ENCODE measurements at places on chromosomes 12 and 14.
A peak's percentile ranks its signal among the peaks of the same experiment; 100 is the strongest.

DNA sequence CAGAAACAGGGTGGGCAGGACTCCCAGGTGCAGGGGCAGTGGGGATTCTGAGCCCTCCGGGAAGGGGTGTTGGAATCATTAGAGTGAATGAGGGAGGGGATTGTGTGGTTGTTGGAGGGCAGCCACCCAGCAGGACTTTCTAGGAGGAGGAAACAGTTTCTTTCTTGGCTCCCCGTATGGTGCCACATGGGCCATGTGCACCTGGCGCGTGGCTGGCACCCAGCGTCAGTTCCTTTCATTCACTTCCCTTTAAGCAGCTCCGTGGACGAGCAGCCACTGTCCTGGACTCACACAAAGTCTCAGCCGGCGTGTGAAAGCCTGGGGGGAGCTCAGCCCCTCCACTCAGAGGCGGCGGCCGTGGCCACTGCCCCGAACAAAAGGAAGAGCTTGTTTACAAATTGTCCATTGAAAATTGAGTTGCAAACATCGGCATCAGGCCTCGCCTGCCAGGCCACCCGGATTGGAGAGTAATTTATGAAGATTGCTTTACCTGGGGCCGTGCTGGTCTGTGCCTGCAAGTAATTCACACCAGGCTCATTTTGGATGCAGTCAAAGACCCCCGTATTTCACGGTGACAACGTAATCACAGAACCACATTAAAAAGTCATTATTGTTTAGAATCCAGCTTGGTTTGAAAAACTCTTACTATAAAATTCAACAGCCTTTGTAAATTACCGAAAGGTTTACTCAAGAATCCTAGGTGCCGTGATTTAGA is 101.7 kb upstream of the C14orf180 start:
- no peak for DNase-seq

DNA sequence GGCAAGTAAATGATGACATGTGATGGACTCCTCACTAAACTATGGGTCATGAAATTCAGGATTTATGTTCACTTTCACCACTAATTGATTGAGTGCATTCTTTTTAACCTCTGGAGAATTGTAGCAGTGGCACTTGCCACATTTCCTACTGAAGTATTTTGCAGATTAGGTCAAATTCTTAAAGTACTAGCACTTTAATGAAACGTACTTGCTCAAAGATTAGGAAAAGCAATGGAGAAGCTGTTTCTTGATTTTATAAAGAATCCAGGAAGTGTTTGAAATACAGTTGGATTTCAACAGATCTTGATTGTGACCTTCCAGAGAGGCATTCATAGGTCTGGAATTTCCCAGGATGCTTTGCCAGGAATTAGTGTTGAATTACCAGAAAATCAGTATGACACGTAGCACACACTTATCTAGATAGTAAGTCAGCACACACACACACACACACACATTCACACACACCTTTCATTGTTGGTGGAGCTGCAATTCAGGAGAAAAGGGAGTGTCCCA is 162.6 kb downstream of the MYRFL start:
- DNase-seq: no peak

DNA sequence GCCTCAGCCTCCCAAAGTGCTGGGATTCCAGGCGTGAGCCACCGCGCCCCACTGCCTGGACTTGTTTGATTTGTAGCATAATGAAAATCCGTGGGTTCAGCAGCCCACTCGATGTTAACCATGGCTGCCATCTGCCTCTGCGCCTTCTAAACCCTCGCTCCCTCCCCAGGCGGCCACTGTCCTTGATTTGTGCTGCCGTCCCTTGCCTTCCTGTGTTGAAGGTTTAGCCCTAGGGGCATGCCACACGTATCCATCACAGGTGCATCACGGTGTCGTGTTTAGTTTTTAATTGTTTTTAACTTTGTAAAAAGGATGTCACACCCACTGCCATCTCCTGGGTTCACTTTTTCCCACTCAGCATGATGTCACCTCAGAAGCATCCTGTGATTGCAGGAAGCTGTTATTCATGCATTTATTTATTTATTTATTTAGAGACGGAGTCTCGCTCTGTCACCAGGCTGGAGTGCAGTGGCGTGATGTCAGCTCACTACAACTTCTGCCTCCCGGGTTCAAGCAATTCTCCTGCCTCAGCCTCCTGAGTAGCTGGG is 24.5 kb upstream of the ULK1 start:
- no peak for DNase-seq

- DNase-seq: no peak
Measured at GRCh38 chr14:92945959-92946846, 23.3 kb downstream of the CHGA start.

GRCh38 chr12:24307716-24308335 is 358.4 kb upstream of the SOX5 start:
- no peak for DNase-seq

DNA sequence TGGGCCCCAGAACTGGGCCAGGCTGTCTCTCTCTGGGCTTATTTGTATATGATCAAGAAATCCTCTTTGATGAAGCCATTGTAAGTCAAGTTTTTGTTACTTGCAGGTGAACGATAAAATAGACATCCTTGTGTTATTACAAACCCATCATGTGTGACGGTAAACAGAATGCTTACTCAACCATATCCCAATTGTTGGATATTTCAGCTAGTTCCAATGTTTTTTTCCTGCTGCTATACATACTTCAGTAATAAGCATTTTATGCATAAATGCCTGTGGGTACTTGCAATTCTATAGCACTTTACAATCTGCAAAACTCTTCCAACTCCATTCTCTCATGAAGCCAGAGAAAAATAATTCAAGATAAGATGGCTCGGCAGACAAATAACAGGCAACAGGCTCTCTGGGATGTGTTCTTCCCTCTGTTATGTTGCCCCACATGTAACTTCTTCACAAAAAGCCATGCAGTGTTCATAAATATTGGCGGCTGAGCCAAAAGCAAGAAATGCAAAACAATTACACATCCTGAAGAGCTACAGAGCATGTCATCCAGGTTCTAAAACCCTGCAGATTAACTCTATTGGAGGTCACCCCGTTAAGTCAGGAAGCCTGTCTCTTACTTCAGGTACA is 69.5 kb downstream of the CLMN start:
- DNase-seq: no peak

DNA sequence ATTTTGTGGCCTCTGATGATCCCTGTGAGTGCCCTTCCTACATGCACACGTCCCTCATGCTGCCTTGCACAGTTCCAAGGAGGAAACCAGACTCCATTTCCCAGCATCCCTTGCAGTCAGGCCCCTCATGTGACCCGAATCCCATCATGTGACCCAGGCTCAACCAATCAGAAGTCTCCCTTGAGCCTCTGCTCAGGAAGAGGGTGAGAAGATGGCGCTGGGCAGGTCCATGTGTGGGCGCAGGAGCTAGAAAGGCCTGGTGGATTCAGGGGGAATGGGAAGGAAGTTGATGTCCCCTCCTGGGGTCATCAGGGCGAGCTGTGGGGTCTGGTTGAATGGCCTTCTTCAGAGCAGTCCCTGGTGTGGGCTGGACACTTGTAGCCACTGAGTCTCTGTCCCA is 240.5 kb downstream of the ADGRD1 start:
- no peak for DNase-seq

DNA sequence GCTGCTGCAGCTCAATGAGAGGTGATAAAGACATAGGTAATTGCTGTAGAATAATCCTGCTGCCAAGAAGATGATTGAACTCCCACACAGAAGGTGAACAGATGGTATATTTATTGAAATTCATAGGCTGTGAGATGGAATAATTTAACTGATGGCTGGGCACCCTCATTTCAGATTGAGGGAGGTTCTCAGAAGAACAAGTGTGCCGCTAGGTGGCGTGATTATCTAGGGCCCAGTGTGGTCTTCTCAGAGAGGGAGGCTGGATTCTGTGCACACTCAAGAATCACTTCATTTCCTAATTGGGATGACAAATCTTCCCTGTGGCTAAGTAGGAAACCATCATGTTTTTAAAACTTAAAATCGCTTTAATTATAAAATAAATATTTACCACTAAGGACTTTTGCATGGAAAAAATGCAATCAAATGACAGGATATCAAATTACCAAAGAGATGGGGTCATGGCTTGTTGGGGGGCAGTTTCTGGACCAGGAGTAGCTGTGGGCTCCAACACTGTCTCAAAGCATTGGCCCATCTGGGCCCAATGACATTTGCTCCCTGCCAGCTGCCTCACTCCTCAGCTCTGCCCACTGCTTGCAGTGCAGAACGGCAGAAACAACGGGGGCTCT is 132.3 kb downstream of the SNAPC1 start:
- peak; percentile 19 for DNase-seq

DNA sequence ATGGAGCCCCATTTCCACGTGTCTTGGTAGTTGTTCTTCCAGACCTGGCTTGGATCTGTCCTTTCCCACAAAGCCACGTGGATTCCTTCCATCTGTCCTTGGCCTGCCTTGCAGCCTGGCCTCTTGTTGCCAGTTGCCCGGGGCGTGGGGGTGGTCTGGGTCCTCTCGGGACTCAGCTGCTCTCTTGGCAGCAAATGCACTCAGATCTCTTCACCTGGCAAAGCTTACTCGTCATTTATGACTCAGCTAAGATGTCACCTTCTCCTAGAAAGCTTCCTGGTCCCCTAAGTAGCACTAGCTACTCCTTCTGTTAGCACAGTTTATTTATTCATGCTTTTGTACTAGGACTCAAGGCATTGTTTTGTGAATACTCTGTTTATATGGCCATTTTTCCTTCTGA is 13.6 kb downstream of the PLEKHG3 start:
- DNase-seq: no peak

DNA sequence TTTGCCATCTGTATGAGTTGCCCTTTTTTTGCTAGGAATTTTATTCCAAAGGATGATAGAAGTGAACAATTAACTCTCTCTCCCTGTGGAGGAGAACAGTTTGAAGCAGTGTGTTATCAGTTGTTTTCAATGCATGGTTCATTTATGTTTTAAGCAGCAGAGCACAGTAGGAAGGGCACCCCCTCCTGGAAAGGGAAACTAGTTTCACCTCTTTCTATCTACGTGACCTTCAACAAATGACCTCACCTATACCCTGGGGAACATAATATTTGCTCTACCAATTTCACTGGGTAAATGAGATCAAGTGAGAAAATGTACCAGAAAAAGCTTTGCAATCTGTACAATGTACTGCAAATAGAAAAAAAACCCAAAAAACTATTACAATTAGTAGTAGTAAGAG is 5.4 kb upstream of the DCP1B start:
- DNase-seq: no peak

DNA sequence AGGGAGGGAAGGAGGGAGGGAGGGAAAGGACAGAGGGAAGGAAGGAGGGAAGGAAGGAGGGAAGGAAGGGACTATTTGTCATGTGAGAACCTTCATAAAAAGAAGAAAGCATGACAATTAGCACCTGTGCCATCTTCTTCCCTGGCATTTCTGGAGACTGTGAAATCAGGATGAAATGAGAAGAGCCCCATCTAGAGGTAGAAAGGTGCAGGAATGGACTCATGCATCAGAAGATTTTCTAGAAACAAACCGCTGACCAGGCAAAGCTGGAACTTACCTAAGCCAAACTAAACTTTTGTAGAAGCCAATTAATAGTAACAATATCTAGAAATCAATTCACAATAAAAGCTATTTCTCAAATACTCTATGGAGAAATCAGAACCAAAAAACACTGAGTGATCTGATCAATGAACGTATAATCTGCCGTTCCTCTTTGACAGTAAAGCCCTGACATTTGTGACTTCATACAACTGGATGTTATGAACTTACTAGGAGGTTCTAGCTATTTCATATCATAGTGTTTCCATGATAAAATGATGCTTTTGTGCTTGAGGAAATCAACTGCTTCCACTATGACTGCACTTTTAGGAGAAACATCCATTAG is 24.4 kb upstream of the CRACR2A start:
- peak; percentile 6 for DNase-seq

- no peak for DNase-seq
Measured at GRCh38 chr12:123912415-123913380, 59.9 kb downstream of the CCDC92 start.

DNA sequence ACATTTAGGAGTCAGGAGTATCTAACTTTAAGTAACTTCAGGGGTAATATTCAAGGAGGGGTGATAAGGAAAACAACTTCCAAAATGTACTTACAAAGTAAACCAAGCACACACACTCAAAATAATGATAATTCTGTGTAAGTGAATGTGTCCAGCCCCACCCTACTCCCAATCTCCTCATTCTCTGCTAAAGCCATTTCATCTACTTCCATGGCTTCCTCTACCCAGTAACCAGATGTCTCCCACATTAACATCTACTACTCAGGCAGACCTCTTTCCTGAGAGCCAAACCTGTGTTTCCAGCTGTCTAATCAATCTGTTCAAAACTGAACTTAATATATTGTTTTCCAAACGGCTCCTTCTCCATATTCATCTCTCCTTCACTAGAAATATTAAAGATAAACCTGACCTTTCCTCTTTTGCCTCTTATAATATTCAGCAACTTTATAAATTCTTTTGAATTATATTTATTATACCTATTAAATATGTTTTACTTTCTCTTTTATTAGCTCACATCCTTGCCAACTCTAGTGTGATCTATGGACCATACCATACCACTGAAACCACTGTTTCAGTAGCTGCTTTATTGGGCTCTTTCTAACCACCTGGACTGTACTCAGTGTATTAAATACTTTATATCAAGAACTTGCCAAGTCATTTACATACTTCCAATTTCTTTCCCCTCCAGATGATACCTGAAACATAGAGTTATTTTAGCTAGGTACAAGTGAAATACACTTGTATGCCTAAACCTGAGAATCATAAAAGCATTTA is 170.7 kb downstream of the PPFIA2 start:
- no peak for DNase-seq
